ENCODE measurements at places on chromosomes 13 and 19.

DNA sequence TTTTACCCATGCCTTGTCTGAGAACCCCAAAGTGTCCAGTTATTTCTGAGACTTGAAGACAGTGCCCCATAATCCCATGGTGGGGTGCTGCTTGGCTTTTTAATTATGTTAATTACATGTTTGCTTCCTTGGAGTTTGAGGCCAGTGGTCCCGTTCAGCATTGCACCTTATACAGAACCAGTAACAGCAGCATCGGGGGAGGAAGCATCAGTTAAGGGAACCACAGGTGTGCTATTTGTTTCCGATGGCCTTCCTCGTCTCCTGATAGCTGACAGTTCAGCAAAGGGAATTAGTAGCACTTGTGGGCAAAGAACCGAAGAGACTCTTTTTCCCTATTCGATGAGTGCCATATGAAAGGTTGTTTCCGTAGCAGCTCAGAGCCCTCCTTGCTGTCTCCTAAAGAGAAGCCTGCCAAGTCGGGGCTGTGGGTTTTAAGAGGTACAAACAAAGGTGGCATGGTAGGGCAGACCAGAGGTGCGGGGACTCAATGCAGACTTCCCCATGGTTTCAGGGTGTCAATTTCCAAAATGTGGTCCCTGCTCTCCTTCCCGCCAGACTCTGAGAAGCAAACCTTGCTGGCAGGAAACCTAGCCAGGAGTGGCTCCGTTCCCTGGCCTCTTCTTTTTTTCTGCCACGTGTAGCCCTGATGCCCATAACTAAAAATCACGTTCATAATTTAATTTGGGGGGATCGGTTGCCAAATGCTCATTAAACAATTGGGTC, 225.2 kb upstream of the TSHZ3 start:
- peak; percentile 25 for DNase-seq
- H3K36me3 ChIP-seq, result no peaks in the 10 kb centered on the region
- H3K4me3 ChIP-seq, result no peak overlapping the region
- no peak overlapping the region for H3K27ac ChIP-seq
- H3K27me3 ChIP-seq, result no peaks in the 10 kb centered on the region

- no peaks in the 10 kb centered on the region for H3K4me1 ChIP-seq
- no peak overlapping the region for H3K27ac ChIP-seq
- H3K4me3 ChIP-seq, result no peak overlapping the region
- no peak for DNase-seq
- no peaks in the 10 kb centered on the region for H3K27me3 ChIP-seq
These were observed 41.7 kb downstream of the SPATA13 start for GRCh38 chr13:24202215-24202614.

GRCh38 chr13:43238341-43239083, 215.1 kb downstream of the DNAJC15 start:
- no peaks in the 10 kb centered on the region for H3K27me3 ChIP-seq
- no peak for DNase-seq
- no peak overlapping the region for H3K27ac ChIP-seq
- no peaks in the 10 kb centered on the region for H3K4me1 ChIP-seq
- no peak overlapping the region for H3K4me3 ChIP-seq

- H3K4me1 ChIP-seq, result no peaks in the 10 kb centered on the region
- no peak overlapping the region for H3K27ac ChIP-seq
- H3K4me3 ChIP-seq, result no peak overlapping the region
- DNase-seq, result no peak
- no peaks in the 10 kb centered on the region for H3K36me3 ChIP-seq
- H3K27me3 ChIP-seq, result no peaks in the 10 kb centered on the region
These were observed 1448.0 kb upstream of the MIR17HG start for GRCh38 chr13:89899302-89900103.

- H3K27me3 ChIP-seq, result no peaks in the 10 kb centered on the region
- DNase-seq, result no peak
- peaks cover 11% of the 10 kb centered on the region for H3K4me1 ChIP-seq
- no peak overlapping the region for H3K4me3 ChIP-seq
These were observed 15.3 kb downstream of the ATP7B start for GRCh38 chr13:51995677-51996551.

DNA sequence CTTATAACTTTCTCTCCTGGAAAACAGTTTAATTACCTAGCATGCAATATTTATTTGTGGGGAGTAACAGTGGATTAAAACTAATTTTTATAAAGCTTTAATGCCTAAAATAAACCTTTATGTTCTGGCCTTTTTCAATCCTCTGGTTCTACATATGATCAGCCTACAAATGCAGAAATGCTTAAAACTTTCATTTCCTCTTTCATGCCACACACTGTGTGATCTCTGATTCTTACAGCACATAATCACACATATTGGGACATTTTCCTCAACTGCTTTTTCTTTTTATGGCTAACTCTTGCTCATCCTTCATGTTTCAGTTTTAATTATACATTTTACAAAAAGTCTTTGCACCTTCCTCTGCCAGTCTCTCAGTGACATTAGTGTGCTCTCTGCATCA, 910.8 kb upstream of the SLITRK6 start:
- H3K4me3 ChIP-seq, result no peak overlapping the region
- H3K27me3 ChIP-seq, result no peaks in the 10 kb centered on the region
- H3K4me1 ChIP-seq, result no peaks in the 10 kb centered on the region
- no peak overlapping the region for H3K27ac ChIP-seq
- no peak for DNase-seq

GRCh38 chr13:111120422-111120821, 5.3 kb downstream of the ARHGEF7 start:
- no peaks in the 10 kb centered on the region for H3K4me1 ChIP-seq
- no peaks in the 10 kb centered on the region for H3K36me3 ChIP-seq
- H3K27ac ChIP-seq, result no peak overlapping the region
- no peak for DNase-seq

- DNase-seq, result no peak
- no peaks in the 10 kb centered on the region for H3K27me3 ChIP-seq
- H3K27ac ChIP-seq, result no peak overlapping the region
- no peak overlapping the region for H3K4me3 ChIP-seq
- H3K4me1 ChIP-seq, result peaks cover 39% of the 10 kb centered on the region
These were observed 4.0 kb downstream of the KLF16 start for GRCh38 chr19:1859331-1859781.

DNA sequence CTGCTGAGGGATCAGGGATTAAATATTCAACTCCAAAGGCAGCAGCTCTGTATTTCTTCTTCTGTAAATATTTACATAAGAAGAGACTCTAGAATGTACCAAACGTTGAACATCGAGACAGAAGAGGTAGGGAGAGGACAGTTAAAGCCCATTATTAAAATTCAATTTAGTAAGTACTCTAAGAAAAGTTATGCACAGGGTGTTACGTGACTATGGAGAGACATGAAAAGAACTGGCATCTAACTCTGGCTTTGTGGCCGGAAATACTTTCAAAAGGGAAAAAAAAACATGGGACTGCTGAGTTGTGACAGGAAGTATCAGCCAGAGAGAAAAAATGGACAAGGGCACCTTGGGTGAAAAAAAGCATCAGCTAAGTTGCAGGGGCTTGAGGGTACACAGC, 36.7 kb downstream of the LNX2 start:
- H3K27me3 ChIP-seq, result no peaks in the 10 kb centered on the region
- no peaks in the 10 kb centered on the region for H3K4me1 ChIP-seq
- no peak overlapping the region for H3K27ac ChIP-seq
- H3K4me3 ChIP-seq, result no peak overlapping the region

DNA sequence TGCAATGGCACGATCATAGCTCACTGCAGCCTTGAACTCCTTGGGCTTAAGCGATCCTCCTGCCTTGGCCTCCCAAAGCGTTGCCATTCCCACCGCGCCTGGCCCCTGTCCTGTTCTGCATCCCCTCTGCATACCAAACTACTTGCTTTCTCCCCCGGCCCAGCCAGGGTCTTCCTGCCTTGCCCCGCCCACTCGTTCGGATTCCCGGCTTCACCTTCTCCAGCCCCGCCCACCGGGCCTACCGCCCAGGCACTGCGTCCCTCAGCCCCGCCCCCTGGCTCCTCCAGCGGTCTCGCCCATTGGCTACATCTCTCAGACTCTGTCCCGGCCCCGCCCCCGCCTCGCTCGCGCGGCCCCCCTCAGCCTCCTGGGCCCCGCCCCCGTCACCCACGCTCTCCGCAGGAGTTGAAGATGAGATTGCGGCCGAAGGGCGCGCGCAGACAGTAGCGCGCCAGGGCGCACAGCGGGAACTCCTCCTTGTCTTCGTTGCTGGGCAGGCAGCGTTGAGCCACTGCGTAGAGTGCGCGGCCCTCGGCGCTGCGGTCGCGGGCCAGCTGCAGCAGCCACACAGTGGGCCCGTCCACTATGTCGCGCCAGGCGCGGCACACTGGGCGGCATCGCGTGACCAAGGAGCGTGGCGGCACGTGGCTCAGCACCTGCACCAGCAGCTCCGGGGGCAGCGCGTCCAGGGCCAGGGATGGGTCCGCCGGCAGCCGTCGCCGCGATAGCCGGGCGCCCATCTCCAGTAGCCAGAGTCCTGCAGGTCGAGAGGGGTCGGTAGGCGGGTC, 19.0 kb downstream of the MRPS12 start:
- peaks cover 5% of the 10 kb centered on the region for H3K4me1 ChIP-seq
- H3K36me3 ChIP-seq, result peaks cover 3% of the 10 kb centered on the region
- peak; percentile 95 for DNase-seq
- no peak overlapping the region for H3K27ac ChIP-seq

GRCh38 chr13:80783926-80784565, 443.1 kb upstream of the SPRY2 start:
- no peaks in the 10 kb centered on the region for H3K27me3 ChIP-seq
- peaks cover 2% of the 10 kb centered on the region for H3K4me1 ChIP-seq
- no peak overlapping the region for H3K4me3 ChIP-seq

GRCh38 chr13:35139591-35139990, 197.5 kb downstream of the NBEA start:
- DNase-seq, result no peak
- H3K27ac ChIP-seq, result no peak overlapping the region
- no peaks in the 10 kb centered on the region for H3K36me3 ChIP-seq
- no peak overlapping the region for H3K4me3 ChIP-seq
- no peaks in the 10 kb centered on the region for H3K27me3 ChIP-seq

GRCh38 chr13:105612541-105612940, 922.9 kb downstream of the EFNB2 start:
- H3K4me3 ChIP-seq, result no peak overlapping the region
- H3K27me3 ChIP-seq, result no peaks in the 10 kb centered on the region
- no peaks in the 10 kb centered on the region for H3K36me3 ChIP-seq
- H3K27ac ChIP-seq, result no peak overlapping the region
- no peaks in the 10 kb centered on the region for H3K4me1 ChIP-seq
- DNase-seq, result no peak

- peak within 1 kb of the TSS; percentile 96 for H3K4me3 ChIP-seq
- H3K27me3 ChIP-seq, result no peaks in the 10 kb centered on the region
- no peak within 1 kb of the TSS for H3K27ac ChIP-seq
- peaks cover 5% of the 10 kb centered on the region for H3K4me1 ChIP-seq
- H3K36me3 ChIP-seq, result peaks cover 17% of the 10 kb centered on the region
These were observed at the start of gene MIDN for GRCh38 chr19:1248139-1248785. Gene MIDN, plus strand, starts transcription at chr19:1248583. Its CDS starts 1,714 bp downstream, at chr19:1250297.

- no peaks in the 10 kb centered on the region for H3K27me3 ChIP-seq
- H3K27ac ChIP-seq, result no peak overlapping the region
- H3K4me1 ChIP-seq, result peaks cover 2% of the 10 kb centered on the region
- no peak overlapping the region for H3K4me3 ChIP-seq
These were observed 7.9 kb downstream of the DENND1C start for GRCh38 chr19:6473647-6474046.

GRCh38 chr13:61202042-61202441, 213.6 kb downstream of the PCDH20 start:
- DNase-seq, result peak; percentile 33
- no peak overlapping the region for H3K27ac ChIP-seq
- H3K4me1 ChIP-seq, result no peaks in the 10 kb centered on the region

All from iPS DF 6.9 (cell line).